ENCODE measurements at places on chromosomes 6 and 20. TPM values are rescaled to one million over a fixed set of nuclear protein-coding genes. Genes with fewer than 3 reads are reported as not detected.

- DNase-seq = no peak
These were observed 151.3 kb upstream of the UST start for GRCh38 chr6:148595550-148595949.

- DNase-seq = no peak
These were observed 55.4 kb upstream of the MOXD1 start for GRCh38 chr6:132456700-132457143.

DNA sequence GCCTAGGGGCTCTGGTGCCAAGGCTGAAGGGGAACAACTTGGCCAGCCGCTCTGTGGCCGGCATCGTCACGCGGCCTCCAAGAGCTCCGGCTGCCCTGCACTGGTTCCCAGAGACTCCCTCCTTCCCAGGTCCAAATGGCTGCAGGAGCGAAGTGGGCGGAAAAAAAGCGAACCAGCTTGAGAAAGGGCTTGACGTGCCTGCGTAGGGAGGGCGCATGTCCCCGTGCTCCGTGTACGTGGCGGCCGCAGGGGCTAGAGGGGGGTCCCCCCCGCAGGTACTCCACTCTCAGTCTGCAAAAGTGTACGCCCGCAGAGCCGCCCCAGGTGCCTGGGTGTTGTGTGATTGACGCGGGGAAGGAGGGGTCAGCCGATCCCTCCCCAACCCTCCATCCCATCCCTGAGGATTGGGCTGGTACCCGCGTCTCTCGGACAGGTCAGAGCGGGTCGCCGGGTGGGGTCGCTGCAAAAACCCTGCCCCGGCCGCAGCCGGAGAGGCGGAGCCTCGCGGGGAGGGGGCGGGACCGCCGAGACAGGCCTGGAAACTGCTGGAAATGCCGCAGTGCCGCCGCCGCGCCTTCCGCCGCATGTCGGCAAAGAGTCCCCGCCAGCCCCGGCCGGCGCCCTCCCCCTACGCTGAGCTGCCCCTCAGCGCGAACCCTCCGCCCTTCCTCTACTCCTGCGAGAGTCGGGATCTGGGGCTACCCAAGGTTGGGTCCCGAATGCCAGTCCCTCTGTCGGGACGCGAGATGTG lies 814 bp upstream of the HSP90AB1 start:
- peak; percentile 90 for DNase-seq

- DNase-seq = peak; percentile 69
These were observed 1.6 kb upstream of the UCKL1 start for GRCh38 chr20:63957690-63958441.

GRCh38 chr6:109073344-109074132 lies 21.1 kb downstream of the SESN1 start:
- DNase-seq = peak; percentile 44

The MEP1A gene
- not detected for total RNA-seq

DNA sequence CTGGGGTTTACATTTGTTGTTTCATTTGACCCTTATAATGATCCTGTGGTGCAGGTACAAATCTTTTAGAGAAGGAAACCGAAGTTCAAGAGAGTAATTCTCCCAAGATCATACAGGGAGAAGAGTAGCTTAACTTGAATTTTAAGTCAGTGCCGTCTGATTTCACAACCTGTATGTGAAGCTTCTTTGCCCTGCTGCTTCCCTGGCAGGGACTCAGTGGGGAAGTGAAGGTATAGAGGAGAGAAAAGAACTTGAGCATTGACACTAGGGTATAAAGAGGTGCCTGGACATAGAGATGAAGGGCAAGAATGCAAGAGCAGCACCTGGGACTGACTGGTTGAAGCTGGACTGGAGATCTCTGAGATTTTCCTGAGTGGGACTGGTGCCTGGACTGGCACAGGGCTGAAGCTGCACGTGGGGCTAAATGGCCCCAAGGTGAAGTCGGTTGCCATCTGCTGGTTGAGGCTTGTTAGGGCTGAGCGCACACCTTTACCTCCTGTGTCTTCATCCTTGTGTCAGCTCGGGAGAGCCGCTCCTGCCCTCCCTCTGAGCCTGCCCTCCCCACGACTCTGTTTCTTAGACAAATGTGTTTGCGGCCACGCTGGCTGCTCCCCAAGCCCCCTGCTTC lies 41.8 kb downstream of the FARS2 start:
- DNase-seq = peak; percentile 63

DNA sequence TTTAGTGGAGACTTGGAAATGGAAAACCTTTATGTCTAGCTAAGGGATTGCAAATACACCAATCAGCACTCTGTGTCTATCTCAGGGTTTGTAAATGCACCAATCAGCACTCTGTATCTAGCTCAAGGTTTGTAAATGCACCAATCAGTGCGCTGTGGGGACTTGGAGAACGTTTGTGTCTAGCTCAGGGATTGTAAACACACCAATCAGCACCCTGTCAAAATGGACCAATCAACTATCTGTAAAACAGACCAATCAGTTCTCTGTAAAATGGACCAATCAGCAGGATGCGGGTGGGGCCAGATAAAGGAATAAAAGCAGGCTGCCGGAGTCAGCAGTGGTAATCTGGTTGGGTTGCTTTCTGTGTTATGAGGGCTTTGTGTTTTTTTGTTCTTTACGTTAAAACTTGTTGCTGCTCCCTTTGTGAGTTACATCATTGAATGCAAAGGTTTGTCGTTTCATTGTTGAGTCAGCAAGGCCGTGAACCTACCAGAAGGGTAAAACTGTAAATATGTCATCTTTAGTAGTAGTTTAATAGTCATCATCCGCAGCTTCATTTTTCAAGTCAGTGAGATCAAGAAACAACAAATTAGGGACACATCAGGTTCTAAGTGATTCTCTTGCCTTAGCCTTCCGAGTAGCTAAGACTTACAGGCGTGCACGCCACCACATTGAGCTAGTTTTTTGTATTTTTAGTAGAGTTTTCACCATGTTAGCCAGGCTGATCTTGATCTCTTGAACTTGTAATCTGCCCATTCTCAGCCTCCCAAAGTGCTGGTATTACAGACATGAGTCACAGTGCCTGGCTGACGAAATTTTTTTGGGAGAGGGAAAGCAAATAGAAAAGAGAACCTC lies 22.7 kb upstream of the NUP153 start:
- DNase-seq = no peak

The TMC2 gene
- not detected for total RNA-seq

GRCh38 chr20:4006640-4007039 lies 8.7 kb downstream of the RNF24 start:
- no peak for DNase-seq

The MAPK13 gene
- total RNA-seq = 0.18 TPM

DNA sequence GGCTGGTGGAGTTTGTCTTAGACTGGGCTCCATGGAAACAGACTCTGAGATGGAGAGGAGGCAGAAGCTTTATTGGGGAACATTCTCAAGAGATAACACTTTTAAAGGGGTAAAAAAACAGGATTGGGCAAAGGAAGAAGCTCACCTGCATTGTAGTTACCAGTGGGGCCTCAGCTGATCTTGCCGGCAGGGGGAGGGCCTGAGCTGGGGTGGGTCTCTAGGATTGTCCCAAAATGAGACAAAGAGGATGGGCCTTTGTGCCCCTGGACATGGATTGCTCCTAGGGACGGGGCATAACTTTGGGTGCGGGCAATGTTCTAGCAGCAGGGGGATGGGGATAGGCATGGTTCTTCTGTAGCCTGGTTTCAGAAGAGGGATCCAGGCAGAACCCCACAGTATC lies 12.5 kb downstream of the SGK2 start:
- no peak for DNase-seq

DNA sequence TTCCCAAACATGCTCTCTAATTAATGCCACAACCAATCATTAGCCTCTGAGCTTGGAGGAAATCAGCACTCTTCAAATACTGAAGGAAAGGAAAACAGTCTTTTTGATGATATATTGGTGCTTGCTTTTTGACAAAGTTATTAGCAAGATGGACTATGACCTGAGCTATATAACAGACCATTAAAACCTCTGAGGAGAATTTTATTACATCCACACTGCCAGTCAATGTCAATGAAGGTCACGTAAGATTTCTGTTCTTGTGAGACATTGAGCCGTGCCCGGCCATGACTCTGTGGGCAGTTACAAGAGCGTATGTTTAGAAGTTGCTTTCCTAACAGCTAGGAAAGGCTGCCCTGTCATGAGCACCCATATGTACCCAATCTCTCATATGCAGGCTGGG lies 659.0 kb downstream of the UTRN start:
- no peak for DNase-seq

The PNLDC1 gene
- total RNA-seq = not detected

GRCh38 chr20:6732001-6732447 lies 35.5 kb upstream of the BMP2 start:
- no peak for DNase-seq

DNA sequence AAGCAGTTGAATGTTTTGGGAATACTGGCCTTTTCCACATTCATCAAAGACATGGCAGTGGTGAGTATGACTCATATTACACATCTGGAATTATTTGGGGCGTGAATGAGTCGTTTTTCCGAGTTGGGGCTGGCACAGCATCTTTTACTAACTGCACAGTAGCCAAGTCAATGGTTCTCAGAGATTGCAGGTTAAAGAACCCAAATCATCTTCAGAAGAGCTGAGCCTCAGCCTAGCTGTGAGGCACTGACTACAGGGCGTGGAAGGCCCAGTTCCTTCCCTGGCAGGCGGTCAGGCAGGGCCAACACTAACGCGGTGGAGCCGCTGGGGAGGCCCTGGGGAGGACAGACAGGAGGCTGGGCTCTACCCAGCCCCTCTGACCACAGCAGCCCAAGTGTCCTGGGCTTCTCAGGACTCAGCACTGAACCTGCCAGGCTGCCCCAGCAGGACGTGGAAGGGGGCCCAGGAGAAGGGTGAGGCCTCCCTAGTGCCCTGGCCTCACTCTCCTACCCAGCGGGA lies 20.1 kb upstream of the HELZ2 start:
- peak; percentile 33 for DNase-seq

All from Daoy (cell line).